Suprapubic skin (tissue), 4 donors: ENCODE measurements at places on chromosomes 3 and 15. TPM values are rescaled to one million over a fixed set of nuclear protein-coding genes. Genes with fewer than 3 reads are reported as not detected.

- no peaks in the 10 kb centered on the region for H3K4me1 ChIP-seq
- no peak overlapping the region for H3K4me3 ChIP-seq
- H3K27ac ChIP-seq, result no peak overlapping the region
- DNase-seq, result no peak
- H3K27me3 ChIP-seq, result no peaks in the 10 kb centered on the region
- H3K36me3 ChIP-seq, result peaks cover 64% of the 10 kb centered on the region
These were observed 51.2 kb downstream of the MFN1 start for GRCh38 chr3:179398574-179399231.

DNA sequence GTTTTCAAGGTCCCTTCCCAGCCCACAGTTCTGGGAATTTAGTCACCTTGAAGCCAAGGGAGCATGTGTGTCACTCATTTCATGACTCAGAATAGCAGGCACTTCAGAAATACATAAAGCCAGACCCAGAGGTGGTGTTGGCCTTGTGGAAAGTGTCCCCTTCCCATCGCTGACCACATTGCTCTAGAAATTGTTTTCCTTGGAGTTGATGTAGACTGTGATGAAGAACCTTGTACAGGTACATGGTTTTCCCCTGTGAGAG is 158.8 kb downstream of the SLCO3A1 start:
- no peaks in the 10 kb centered on the region for H3K36me3 ChIP-seq
- DNase-seq, result no peak
- no peak overlapping the region for H3K4me3 ChIP-seq
- H3K4me1 ChIP-seq, result peaks cover 17% of the 10 kb centered on the region
- H3K27me3 ChIP-seq, result no peaks in the 10 kb centered on the region

The SLCO2A1 gene
- 25.7 TPM for total RNA-seq

The CSPG4 gene
- total RNA-seq, result 12.8 TPM

- peak overlapping the region; percentile 72 for H3K27ac ChIP-seq
- DNase-seq, result no peak
- H3K36me3 ChIP-seq, result no peaks in the 10 kb centered on the region
- H3K4me3 ChIP-seq, result no peak overlapping the region
- peaks cover 48% of the 10 kb centered on the region for H3K4me1 ChIP-seq
- no peaks in the 10 kb centered on the region for H3K27me3 ChIP-seq
These were observed 59.6 kb upstream of the TSC22D2 start for GRCh38 chr3:150348500-150348899.

GRCh38 chr3:187567021-187567420 is 103.2 kb downstream of the SST start:
- no peak overlapping the region for H3K4me3 ChIP-seq
- no peak for DNase-seq
- H3K36me3 ChIP-seq, result no peaks in the 10 kb centered on the region
- H3K4me1 ChIP-seq, result no peaks in the 10 kb centered on the region
- H3K27ac ChIP-seq, result no peak overlapping the region

DNA sequence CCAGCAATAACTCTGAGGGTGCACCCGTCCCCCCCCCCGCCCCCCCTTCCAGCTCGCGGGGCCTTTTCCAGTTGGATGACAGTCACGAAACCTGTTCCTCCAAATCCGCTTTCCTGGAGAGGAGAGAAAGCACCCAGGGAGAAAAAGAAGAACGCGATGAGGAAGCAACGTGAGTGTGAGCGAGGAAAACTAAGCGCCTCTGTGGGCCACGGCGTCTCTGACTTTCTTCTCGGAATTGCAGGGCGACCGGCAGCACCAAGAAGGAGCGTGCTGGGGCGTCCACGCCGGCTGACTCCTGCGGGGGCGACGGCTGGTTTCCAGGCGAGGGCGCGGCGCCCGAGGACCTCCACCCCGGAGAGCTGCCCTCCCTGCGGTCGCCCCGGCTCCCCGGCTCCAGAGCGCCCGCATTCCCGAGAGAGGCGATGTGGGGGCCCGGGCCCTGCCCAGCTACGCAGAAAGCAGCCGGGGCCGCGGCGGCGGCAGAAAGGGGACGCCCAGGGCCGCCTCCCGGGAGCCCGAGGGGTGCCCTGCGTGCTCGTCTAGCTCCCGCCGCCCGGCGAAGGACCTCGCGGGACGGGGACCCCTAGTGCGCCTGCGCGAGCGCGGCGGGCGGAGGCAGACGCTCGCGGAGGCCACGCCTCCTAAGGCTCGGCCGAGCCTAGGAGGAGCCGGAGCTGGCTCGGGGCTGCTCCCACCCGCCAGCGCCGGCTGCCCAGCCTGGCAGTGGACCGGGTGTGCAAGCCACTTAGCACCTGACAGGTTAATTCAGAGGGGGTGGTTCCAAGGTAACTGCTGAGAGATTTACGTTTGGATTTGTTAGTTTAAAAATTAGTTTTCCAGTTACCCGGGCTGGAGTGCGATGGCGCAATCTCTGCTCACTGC is 15.3 kb upstream of the ADIPOQ start:
- peak overlapping the region; percentile 78 for H3K4me3 ChIP-seq
- H3K27ac ChIP-seq, result peak overlapping the region; percentile 46
- H3K36me3 ChIP-seq, result no peaks in the 10 kb centered on the region
- peaks cover 69% of the 10 kb centered on the region for H3K27me3 ChIP-seq

DNA sequence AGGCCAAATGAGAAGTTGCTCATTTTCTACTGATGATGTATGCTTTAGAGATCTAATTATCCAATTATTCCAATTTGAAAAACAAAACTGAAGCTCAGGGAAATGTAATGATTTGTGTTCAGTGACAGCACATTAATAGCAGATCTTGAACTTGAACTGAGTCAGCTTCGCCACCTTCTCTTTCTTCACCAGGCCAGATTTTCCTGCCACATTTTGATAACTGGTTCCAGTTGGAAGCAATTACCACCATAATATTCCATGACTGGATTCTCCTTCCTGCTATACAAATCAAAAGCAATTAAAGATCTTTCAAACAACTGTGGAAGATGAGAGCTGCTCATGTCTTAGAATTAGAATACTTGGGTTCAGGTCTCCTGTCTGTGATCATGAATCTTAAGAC is 334.1 kb downstream of the RBMS3 start:
- H3K36me3 ChIP-seq, result no peaks in the 10 kb centered on the region
- no peak overlapping the region for H3K27ac ChIP-seq
- no peaks in the 10 kb centered on the region for H3K27me3 ChIP-seq
- H3K4me1 ChIP-seq, result peaks cover 10% of the 10 kb centered on the region
- H3K4me3 ChIP-seq, result no peak overlapping the region
- DNase-seq, result no peak

DNA sequence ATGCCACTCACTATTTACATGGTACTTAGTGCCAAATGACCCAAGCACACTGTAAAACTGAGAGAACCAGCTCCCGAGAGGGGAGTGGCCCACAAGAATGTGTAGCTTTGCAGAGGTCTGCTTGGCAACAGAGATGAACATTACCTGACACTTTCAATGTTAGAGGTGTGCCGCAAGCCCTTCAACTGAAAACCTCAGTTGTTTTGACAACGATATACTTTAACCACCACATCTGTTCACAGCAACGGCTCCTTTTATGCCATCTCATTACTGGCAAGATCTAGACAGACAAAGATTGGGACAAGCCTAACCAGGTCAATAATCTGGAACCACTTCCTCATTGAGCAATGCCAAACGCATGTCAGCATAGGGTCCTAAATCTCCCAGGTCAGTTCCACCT is 23.7 kb downstream of the NEK10 start:
- no peak overlapping the region for H3K4me3 ChIP-seq
- H3K27ac ChIP-seq, result no peak overlapping the region
- peaks cover 3% of the 10 kb centered on the region for H3K4me1 ChIP-seq
- H3K36me3 ChIP-seq, result no peaks in the 10 kb centered on the region
- H3K27me3 ChIP-seq, result no peaks in the 10 kb centered on the region

GRCh38 chr3:55524565-55525244 is 37.6 kb upstream of the WNT5A start:
- no peak overlapping the region for H3K27ac ChIP-seq
- H3K4me1 ChIP-seq, result peaks cover 11% of the 10 kb centered on the region
- DNase-seq, result no peak
- peaks cover 3% of the 10 kb centered on the region for H3K27me3 ChIP-seq
- no peaks in the 10 kb centered on the region for H3K36me3 ChIP-seq

The GOLGA8Q gene
- not detected for total RNA-seq

DNA sequence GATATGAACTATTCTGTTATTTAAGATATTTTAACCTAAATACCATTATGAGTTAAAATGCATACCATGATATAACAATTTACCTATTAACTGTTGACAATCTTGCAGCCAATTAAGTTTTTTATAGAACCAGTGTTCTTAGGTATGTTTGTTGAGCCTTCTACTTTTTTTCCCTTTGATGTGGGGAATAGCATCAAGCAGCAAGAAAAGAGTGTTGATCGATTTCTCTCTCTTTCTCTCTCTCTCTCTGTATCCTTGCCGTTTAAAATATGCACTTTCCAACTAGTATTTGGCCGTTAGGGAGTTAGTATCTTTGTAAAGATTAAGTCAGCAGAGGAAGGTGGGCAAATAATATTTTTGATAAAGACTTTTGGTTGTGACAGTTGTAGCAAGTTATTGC is 5.9 kb downstream of the CHD2 start:
- H3K36me3 ChIP-seq, result peaks cover 5% of the 10 kb centered on the region
- H3K27ac ChIP-seq, result peak overlapping the region; percentile 97
- H3K27me3 ChIP-seq, result no peaks in the 10 kb centered on the region
- DNase-seq, result no peak
- peak overlapping the region; percentile 62 for H3K4me3 ChIP-seq
- peaks cover 75% of the 10 kb centered on the region for H3K4me1 ChIP-seq

GRCh38 chr15:78195735-78196201 is 38.6 kb downstream of the ACSBG1 start:
- no peaks in the 10 kb centered on the region for H3K36me3 ChIP-seq
- H3K4me1 ChIP-seq, result no peaks in the 10 kb centered on the region
- H3K4me3 ChIP-seq, result no peak overlapping the region
- H3K27ac ChIP-seq, result no peak overlapping the region
- no peaks in the 10 kb centered on the region for H3K27me3 ChIP-seq

The DNAJA4 gene
- 57.8 TPM for total RNA-seq

The EFCC1 gene
- 0.98 TPM for total RNA-seq

DNA sequence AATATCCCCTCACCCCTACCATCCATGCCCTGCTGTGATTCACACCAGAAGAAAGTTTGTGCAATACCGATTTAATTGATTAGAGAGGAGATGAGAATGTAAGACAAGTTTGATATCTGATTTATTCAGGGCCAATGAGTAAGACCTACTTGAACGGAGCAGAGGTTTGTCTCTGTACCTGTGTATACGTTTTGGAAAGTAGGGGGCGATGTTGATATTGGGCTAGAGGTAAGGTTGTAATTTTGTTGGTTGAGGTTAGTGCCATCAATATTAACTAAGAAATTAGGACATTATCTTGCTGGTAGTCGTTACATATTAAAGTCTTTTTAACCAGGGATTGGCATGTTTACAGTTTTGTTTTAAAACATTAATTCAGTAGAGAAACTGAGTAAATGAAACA is 20.5 kb downstream of the EAF2 start:
- no peak overlapping the region for H3K27ac ChIP-seq
- H3K36me3 ChIP-seq, result no peaks in the 10 kb centered on the region
- DNase-seq, result no peak
- no peaks in the 10 kb centered on the region for H3K4me1 ChIP-seq
- H3K27me3 ChIP-seq, result no peaks in the 10 kb centered on the region

DNA sequence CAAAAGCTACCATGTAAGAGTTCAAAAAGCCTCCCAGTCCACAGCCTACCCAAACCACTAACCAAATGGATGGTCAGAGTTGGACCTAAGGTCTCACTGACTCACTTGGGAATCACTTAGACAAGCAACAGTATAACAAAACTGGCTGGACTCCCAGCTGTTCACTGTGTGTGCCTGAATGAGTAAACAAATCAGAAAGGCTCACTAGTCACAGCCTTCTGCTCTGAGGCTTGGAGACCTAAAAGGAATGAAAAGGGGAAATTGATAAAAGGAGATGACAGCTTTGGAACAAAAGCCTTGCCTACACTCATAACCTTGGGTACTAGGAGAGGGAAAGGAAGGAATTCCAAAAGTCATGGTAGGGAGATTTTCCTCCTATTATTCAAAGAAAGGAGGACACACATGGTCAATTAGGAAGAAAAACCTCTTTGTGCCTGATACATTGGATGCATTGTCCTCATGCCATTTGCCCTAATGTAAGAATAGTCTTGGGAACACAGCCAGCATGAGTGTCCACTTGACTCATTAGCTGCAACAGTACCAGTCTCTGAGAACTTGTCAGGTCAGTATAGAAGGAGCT is 92.3 kb downstream of the FRMD5 start:
- H3K27me3 ChIP-seq, result no peaks in the 10 kb centered on the region
- no peak overlapping the region for H3K27ac ChIP-seq
- no peak for DNase-seq
- no peaks in the 10 kb centered on the region for H3K4me1 ChIP-seq
